ENCODE measurements at places on chromosomes 5 and 9. TPM values are rescaled to one million over a fixed set of nuclear protein-coding genes. Genes with fewer than 3 reads are reported as not detected.

Gene LECT2
- not detected for total RNA-seq

Gene CCL27
- 0.35 TPM for total RNA-seq

Gene FOXD4L4
- 0.15 TPM for total RNA-seq

Gene QRFP
- not detected for total RNA-seq

Gene PCDHGA4
- 0.16 TPM for total RNA-seq

Gene EXOSC3
- 107 TPM for total RNA-seq

Gene CDC20B
- 0.16 TPM for total RNA-seq

Gene MCC
- 5.4 TPM for total RNA-seq

Gene GRIN3A
- not detected for total RNA-seq

Gene SLC6A7
- total RNA-seq, result not detected

Gene GAS1
- total RNA-seq, result 0.55 TPM

Gene NRARP
- total RNA-seq, result 2.3 TPM

Gene SLC1A1
- 0.09 TPM for total RNA-seq

Gene KDM4C
- total RNA-seq, result 25.9 TPM

Gene RANBP3L
- total RNA-seq, result not detected

Gene GFI1B
- not detected for total RNA-seq

Gene WDR5
- total RNA-seq, result 62.2 TPM

Gene HIGD2A
- 101 TPM for total RNA-seq

Gene CARD9
- total RNA-seq, result 1.5 TPM

Gene IARS1
- total RNA-seq, result 230 TPM

Gene TRIM7
- total RNA-seq, result 2.2 TPM

Gene PPIC
- total RNA-seq, result not detected

Gene CTNNA1
- 89.0 TPM for total RNA-seq

Gene CCNO
- total RNA-seq, result not detected

Gene ARL14EPL
- total RNA-seq, result not detected

Gene DMRT2
- not detected for total RNA-seq

Gene C9
- total RNA-seq, result not detected

Gene CLTA
- total RNA-seq, result 185 TPM

Gene NUTM2G
- not detected for total RNA-seq

Gene SVEP1
- not detected for total RNA-seq

Gene PLAC8L1
- total RNA-seq, result 0.53 TPM

Gene MARCOL
- not detected for total RNA-seq

Gene ENTREP1
- not detected for total RNA-seq

Gene MYMK
- total RNA-seq, result not detected

Gene DIRAS2
- not detected for total RNA-seq

Gene ANKRD34B
- not detected for total RNA-seq

Gene OLFM1
- not detected for total RNA-seq

Gene DNM1
- 0.26 TPM for total RNA-seq

Gene AHRR
- 31.7 TPM for total RNA-seq

Gene CDO1
- total RNA-seq, result not detected

Gene HAVCR1
- 0.27 TPM for total RNA-seq

Gene FBP1
- 0.53 TPM for total RNA-seq

Gene CDX1
- not detected for total RNA-seq

Gene SPOCK1
- total RNA-seq, result not detected

Gene SSBP2
- 10.4 TPM for total RNA-seq

Gene PCDHGA12
- 0.09 TPM for total RNA-seq

Gene PROB1
- 6.7 TPM for total RNA-seq

Gene RGS7BP
- total RNA-seq, result not detected

Gene TMEM215
- not detected for total RNA-seq

Gene SPATA31A3
- not detected for total RNA-seq

Gene RAD23B
- total RNA-seq, result 150 TPM

Gene TBC1D2
- 3.3 TPM for total RNA-seq

Gene GRM6
- not detected for total RNA-seq

Gene PCDHGA11
- not detected for total RNA-seq

Gene ZNF483
- total RNA-seq, result 2.8 TPM
